ENCODE measurements at places on chromosomes 5 and 9.

DNA sequence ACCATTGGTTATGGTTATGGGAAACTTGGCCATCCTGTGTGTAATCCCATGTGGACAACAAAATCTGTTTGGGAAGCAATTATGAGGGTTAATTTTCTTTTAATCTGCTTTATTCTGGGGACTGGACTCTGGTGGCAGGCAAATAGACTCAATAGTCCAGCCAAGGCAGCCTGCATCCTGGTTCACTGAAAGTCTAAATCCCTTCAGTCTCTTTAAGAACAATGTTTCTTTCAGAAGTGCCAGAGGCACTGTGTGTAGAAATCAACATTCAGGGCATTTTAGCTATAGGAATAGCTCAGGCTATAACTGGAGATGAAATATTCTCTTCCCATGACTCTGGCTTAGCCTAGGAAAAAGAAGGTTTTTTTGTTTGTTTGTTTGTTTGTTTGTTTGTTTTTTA lies 118.0 kb downstream of the SPATA31D1 start:
- DNase-seq, result no peak

DNA sequence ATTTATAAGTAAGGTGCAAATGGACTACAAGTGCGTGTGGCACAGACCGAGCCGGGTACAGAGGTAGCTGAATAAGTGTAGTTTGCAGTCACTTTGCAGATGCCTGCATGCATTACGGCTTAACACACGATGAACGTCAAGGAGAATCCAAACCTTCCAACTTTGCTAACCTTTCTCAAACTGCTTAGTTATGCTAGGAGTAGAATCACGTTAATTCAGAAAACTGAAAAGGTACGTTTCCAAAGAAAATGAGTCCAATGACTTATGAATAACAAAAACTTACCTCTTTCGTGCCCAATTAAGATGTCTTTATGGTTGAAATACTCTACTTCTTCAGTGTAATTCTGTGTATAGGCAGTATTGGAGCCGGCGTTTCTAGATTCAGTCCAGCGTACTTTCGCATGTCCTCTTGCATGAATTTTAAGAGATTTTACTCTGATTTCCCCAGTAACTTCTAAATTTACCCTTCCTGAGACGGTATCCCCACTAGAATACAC lies 539 bp downstream of the ARRDC3 start:
- DNase-seq, result peak; percentile 44

DNA sequence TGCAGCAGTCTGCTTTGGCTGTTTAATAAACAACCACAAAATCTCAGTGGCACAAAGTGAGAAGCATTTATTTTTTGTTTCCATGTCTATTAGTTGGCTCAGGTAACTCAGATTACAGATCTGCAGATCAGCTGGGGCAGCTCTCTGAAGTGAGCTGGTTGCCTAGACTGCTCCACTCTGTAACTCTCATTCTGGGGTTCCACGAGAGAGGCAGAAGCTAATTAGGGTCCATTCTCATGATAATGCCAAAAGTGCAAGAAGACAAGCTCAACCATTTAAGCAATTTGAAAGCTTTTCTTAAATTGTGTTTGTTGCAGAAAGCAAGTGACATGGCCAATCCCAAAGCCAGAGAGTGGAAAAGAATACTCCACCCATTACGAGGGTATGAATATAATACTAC lies 13.2 kb downstream of the MEIKIN start:
- DNase-seq, result no peak

DNA sequence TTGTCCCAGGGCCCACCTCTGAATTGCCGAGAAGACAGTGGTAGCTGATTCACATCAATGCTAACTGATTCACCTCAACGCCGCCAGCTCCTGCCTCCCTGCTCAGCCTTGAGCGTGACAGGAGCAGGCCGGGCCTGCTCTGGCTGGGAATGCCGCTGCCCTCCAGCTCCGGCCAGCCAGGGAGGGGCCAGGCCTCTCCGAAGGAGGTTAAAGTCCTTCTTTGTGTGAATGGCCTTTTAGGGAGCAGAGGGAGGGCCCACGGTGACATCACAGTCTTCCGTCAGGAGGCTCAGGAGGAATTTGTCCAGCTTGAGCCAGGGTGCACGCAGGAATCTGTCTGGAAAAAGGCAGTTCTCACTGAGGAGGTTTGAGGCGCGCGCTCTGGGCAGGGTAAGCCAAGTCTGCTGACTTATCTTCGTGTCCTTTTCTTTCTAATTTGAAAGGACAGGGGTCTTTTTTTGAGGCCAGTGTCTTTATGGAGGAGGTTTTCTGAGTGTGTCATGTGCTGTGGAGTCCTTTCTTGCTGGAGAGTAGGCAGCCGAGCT lies 82.7 kb downstream of the C9orf152 start:
- DNase-seq, result peak; percentile 93

All from femur (tissue), 1 donor.